ENCODE measurements at places on chromosomes 11 and 22. TPM values are rescaled to one million over a fixed set of nuclear protein-coding genes. Genes with fewer than 3 reads are reported as not detected.

DNA sequence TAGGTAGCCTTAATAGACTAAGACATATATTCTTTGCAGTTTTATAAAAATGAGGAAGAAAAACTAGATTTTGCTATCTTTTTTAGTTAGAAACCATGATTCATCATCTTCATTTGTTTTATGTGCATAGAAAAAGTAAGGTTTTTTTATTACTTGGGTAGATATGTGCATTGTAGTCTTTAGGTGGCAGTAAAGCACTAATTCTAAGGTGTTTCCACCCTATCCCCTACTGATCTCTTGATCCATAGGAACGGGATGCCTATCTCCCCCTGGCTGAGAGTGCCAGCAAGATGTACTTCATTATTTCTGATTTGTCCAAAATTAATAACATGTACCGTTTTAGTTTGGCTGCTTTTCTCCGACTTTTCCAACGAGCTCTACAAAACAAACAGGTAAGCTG lies 148.1 kb downstream of the DYNC2H1 start:
- DNase-seq, result no peak

GRCh38 chr11:2002807-2003206 lies 5.2 kb upstream of the H19 start:
- no peak for DNase-seq

- no peak for DNase-seq
Observed at GRCh38 chr11:110566577-110566976, 136.8 kb downstream of the FDX1 start.

DNA sequence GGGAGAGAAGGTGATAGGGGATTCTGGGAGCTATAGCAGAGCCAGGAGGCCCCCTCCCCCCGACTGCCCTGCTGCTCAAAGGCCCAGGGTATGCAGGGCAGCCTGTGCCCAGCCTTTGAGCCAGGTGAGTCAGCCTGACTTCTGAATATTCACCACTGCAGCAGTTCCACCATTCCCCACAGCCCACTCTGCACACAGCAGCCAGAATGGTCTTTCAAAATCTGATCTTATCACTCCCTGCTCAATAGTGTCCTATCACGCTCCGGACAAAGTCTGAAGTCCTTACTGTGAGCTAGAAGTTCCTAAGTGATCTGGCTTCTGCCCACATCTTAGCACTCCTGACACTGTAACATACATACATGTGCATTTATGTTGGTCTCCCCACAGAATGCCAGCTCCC lies 111.7 kb downstream of the BUD13 start:
- no peak for DNase-seq

PIH1D2 gene
- total RNA-seq, result not detected

- DNase-seq, result no peak
Observed at GRCh38 chr22:30837531-30837930, 131.0 kb downstream of the MORC2 start.

DNA sequence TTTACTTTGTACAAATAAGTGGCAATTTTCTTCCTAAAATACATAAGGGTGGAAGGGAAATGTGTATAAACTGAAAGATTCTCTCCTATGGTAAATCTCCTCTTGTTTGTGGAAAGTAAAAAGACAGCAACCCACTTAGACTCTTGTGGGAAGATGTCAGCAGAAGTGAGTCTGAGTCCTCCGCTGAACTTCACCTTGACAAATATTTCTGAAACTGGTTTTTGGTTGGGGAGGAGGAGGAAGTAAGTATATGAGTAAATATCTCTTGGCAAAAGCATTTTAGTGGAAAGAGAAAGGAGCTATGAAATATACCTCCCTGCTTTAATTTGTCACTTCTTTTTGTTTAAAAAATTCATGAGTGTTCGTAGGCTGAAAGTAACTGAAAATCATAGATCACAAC lies 196.2 kb downstream of the KIRREL3 start:
- no peak for DNase-seq

OR10D3 gene
- not detected for total RNA-seq

DNA sequence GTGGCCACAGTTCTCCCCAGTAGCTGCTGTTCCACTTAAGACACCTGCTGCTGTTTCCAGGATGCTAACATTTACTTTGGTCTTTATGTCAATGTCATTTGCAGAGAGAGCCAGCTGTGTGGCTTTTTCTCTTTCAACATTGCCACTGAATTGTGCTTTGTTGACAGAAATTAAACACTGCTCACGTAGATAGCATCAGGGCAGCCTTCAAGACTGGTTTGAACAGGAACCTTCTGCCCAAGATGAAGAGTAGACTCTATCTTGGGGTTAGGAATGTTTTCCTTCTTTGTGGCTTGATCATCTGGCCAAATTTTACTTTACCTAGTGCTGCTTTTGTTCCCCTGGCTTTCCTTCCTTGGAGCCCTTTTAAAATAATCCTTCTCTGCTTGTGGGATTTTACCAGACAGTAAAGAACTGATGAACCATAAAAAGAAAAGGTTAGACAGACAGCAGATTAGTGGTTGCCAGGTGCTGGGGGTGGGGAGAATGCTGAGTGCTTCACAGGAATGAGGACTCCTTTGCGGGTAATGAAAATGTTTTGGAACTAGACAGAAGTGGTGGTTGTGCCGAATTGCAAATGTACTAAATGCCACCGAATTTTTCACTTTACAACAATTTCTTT lies 22.7 kb upstream of the XBP1 start:
- no peak for DNase-seq

TMEM25 gene
- total RNA-seq, result 11.3 TPM

DNA sequence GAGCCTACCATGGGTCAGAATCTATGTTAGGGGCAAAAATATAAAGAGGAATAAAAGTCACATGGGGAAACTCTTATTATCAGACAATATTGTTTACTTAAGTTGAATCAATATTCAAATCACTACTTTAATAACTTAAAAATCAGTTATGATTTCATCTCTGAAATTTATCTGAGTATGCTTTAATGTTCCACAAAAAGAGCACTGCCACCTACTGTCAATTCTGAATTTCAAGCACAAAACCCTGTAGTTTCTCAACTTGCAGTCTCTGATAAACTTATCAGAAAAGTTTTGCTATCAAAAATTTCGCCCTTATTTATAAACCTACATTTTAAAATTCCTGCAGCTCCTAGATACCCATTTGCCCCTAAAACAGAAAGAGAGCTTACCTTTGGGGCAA lies 47.3 kb downstream of the RDX start:
- DNase-seq, result no peak

SLC22A9 gene
- total RNA-seq, result not detected

GRCh38 chr11:117818041-117818873 lies 6.3 kb downstream of the FXYD2 start:
- DNase-seq, result no peak

HBG2 gene
- total RNA-seq, result not detected

- DNase-seq, result no peak
Observed at GRCh38 chr11:20251496-20251895, 91.2 kb upstream of the DBX1 start.

CLNS1A gene
- 87.5 TPM for total RNA-seq

DNA sequence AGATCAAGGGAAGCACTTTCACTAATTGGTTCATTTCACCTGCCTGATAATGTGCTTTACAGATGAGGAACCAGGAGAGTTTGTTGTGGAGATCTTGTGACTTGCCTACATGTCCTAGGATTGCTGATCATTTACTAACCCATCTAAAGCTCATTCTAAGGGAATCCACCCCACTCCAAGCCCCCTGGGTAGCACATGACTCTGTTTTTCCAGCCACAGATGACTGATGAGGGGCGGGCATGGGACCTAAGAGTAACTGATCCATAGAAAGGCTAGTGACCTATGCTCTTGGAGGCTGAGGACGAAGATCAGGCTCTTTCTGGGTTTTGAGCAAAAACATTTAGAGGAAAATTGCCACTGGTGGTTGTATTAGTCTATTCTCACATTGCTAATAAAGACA lies 378.1 kb downstream of the CADM1 start:
- no peak for DNase-seq

TAF6L gene
- total RNA-seq, result 10.3 TPM

HRAS gene
- total RNA-seq, result 25.5 TPM

ST14 gene
- total RNA-seq, result 0.16 TPM

GRCh38 chr22:50167689-50168489 lies 2.6 kb upstream of the PANX2 start:
- DNase-seq, result no peak

FADS3 gene
- total RNA-seq, result 11.5 TPM

MUC2 gene
- not detected for total RNA-seq

GRCh38 chr22:30196141-30196879 lies 50.2 kb downstream of the LIF start:
- peak; percentile 11 for DNase-seq

- no peak for DNase-seq
Observed at GRCh38 chr11:100740440-100740839, 53.4 kb downstream of the ARHGAP42 start.

LRRC74B gene
- not detected for total RNA-seq

- no peak for DNase-seq
Observed at GRCh38 chr22:32676191-32676590, 125.3 kb upstream of the TIMP3 start.

DNA sequence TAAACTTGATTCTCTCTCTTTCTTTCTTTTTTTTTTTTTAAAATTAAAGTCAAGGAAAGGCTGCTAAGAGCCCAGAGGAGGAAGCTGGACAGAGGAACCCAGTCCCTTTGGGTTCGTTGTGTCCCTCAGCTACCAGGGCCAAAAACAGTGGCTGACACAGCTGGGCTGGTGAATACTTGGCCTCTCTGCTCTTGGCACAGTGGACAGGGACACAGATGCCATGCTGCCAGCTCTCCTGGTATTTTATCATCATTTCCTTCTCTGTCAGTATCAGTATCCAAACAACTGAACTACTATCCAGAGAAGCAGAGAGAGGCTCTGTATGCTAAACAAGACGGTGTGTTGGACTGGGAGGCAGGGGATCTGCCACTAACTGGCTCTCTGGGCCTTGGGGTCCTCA lies 123.7 kb upstream of the CCDC90B start:
- no peak for DNase-seq

KRTAP5-4 gene
- total RNA-seq, result not detected

GRCh38 chr11:119263352-119263940 lies 53.5 kb downstream of the MCAM start:
- no peak for DNase-seq

DNA sequence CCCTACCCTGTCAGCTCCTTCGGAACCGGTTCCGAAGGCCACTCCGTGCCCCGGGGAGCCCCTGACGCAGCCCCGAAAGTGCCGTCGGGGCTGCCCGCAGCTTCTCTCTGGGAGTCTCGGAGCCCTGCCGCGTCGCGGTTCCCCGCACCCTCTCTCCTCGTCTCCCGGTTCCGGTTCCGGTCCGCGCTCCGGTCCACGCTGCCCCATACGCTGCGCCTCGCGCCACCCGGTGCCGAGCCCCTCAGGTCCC lies 618 bp downstream of the MTA2 start:
- peak; percentile 51 for DNase-seq

MRGPRX4 gene
- not detected for total RNA-seq

DNA sequence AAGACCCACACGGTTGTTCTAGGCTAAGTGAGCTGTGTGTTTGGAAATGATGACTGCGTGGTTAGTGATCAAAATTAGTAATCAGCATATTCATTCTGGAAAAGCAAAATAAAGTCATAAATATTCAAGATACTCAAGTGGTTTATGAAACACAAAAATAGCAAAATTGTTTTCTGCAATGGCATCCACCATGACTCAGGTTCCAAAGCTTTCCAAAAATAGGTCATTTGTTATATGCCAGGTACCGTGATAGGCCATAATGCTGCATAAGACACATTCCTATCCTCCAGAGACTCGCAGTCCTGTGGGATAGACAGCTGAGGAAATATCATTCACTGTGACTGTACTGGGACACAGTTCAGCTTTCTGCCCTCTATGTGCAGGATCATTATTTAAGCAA lies 2.4 kb upstream of the ATL3 start:
- no peak for DNase-seq

DNA sequence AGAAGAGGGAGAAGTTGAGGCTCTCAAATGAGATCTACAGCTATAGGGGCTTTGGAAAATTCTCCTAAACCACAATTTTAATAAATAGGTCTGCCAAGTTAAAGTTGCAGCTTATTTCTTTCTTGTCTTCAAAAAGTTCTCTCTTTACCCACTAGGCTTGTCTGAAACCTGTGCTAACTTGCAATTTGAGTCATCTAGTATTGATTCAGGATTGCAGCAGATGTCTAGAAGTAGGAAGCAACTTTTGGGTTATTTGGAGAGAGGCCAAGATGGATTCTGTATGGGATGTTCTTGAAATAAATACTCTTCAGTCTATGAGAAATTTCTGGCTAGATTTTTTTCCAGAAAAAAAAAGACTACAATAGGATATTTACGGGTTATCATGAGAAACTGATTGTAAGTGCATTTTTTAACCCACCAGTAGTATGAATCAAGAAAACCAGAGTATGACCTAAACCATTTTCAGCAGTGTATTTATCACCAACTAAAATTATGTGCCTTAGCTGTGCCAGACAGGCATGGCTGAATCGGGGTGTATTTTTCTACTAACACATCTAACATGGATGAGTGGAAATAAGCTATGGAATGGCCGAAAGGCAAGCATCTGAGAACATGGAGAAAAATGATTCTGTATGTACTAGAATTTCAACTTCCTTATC lies 4.9 kb upstream of the RAB38 start:
- no peak for DNase-seq

DNA sequence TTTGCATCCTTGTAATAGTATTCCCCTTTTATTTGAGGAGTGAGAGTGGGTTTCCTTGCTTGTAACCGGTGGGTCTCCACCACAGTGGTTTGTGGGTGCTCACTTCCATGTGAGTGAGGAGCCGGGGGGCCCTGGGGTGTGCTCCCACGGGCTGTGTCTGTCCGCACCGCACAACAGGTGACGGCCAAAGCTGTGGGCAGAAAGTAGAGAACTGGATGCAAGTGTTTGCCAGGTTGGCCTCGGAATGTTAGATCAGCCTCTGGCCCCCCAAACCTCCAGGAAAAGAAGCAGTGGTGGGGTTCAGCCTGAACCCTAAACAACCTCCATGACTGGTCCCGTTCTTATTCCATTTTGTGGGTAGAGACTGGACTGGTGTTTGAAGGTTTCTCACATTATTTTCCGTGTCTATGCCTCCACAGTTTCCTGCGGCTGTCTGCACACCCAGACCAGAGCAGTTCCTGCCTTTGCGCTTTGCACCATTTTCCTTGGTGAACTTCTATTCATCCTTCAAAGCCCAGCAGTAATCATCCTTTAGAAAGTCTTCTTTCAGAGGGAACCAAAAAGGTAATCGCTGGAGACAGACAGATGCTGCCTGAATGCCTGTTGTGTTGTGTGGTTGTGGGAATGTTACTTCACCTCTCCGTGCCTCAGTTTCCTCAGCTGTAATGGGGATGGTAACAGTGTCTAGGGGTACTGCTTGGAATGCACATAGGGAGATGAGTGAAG lies 77.2 kb downstream of the MYEOV start:
- no peak for DNase-seq

DNA sequence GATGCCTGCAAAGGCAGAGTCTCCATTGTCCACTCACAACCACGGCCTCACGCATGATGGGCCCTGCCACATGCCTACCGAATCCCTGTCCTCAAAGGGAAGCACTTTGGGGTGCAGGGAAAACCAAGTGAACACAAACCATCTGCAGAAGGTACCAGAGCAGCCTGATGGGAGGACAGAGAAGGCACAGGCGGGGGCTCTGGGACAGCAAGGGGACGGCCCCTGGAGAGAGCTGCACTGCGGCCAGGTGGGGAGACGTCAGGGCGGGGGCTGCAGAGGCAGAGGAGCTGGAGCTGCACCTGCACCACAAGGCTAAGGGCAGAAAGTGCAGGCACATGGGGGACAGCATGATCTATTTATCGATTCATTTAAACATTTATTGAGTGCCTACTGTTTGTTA lies 1056.0 kb downstream of the TBC1D22A start:
- no peak for DNase-seq

- no peak for DNase-seq
Observed at GRCh38 chr11:27863637-27864036, 163.4 kb upstream of the BDNF start.

GRCh38 chr11:9708544-9708943 lies 44.7 kb downstream of the SWAP70 start:
- no peak for DNase-seq
